ENCODE measurements at places on chromosomes 4 and X.

GRCh38 chr4:11596989-11597388 is 168.3 kb upstream of the HS3ST1 start:
- DNase-seq, result no peak

DNA sequence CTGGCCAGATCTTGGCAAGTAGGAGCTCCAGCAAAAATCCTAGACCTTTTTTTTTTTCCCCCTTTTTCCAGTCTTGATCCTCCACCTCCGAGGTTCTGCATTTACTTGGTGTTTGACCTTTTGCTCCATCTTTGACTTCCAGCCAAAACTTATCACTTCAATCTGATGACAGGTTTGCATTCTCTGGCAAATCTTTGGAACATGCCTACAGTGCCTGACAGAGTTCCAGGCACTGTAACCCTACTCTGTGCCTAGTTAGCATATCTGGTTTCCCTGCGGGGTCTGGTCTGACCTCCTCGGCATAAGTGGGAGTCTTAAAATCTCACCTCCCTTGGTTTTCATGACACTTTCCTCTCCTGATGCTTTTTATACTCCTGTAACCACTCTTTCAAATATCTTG is 39.4 kb upstream of the NR3C2 start:
- no peak for DNase-seq

GRCh38 chr4:10808591-10808990 is 124.0 kb upstream of the CLNK start:
- no peak for DNase-seq

- no peak for DNase-seq
Observed at GRCh38 chr4:173039617-173040577, 128.7 kb upstream of the GALNT7 start.

GRCh38 chr4:115171220-115171619 is 57.8 kb upstream of the NDST4 start:
- no peak for DNase-seq

DNA sequence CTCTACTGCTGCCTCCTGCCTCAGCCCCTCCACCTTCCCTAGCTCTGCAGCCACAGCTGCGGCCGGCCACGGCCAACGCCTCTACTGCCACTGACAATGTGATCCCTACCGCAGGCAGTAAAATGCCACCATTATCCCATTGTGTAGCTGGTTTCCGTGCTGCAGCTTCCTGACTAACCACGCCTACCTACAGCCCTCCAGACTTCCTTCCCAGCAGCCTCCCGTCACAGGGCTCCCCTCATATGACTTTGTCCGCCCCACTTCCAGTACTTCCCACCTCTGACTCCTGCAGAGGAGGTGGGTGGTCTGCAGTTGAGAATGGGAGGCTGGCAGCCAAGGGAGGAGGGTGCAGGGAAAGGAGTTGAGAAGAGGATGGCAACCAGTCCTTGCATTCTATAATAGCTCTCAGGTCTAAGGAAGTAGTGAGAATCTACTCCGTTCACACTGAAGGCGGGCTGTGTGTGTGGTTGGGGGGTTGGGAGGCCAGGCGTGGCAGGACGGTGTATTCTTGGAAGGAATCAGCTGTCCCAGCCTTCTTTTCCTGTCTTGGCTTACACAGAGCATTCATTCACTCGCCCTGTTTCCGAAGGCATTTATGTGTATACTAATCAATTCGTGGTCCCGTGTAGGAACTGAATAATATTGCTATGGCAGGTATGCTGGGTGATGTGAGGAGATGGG is 33.1 kb upstream of the USP51 start:
- DNase-seq, result no peak

DNA sequence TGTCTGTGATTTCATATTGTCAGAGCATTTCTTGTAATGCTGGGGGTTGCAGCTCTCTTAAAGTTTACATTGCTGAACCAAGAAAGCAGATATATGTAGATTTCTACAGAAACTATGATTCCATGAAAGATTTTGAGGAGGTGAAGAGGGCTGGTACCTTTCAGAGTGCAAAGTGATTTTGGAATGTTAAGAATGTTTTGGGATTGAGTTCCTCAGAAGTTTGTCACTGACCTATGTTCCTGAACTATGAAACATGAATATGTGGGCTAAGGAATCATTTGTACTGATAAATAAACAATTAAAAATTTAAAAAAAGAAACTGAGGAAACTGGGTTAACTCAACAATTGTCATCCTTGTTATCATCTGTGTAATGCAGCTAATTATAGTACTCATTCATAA is 12.3 kb upstream of the CHIC2 start:
- DNase-seq, result no peak

DNA sequence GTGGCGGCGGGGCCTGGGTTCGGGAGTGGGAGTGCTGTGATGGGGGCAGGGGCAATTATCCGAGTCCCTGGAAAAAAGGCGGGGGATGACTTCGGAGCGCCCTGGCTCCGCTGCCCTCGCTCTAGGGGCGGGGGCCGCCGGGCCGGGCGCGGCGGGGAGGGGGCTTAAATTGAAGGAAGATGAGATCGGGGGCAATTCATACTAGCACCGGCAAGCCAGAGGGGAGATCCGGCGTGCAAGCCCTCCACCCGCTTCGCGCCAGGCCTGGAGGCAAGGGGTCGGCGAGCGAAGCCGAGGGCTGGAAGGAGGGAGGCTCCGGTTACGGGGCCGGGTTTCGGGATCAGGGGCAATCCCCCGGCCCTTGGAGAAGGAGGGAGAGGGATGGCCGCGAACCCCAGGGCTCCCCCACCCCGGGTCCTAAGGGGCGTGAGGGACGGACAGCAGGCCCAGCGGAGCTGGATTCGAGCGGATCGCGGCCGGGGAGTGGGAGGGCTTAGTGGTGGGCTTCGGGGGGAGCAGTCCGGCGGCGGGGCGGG is 1.2 kb downstream of the BCORL1 start:
- no peak for DNase-seq

DNA sequence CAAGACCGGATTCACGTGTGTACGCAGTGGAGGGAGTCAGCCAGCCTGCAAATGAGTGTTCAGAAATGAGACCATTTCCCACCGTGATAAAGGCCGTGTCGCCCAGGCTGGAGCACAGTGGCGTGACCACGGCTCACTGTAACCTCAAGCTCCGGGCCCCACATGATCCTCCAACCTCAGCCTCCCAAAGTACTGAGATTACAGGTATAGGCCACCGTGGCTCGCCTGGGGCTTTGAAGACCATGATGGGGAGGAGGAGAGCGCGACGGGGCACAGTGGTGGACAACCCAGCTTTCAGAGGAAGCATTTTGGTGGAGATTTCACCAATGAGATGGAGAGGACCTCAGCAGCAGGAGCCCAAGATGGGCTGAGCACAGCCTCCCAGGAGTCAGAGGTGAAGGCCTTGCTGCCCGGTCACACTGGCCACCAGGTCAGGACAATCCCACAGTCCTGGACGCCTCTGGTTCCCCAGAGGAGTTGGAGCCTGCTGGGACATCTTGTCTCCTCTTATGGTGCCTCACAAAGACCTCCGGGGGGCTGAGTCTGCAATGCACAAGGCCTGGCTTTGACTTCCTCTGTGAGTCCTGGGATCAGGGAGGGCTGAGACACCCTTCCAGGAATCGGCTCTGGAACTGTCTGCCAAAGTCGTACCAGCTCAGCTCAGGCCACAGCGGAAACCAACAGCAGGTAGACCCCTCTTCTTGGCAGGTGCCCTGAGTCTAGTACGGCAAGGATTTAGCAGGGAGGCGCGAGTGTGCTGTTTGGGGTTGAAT is 22.4 kb upstream of the MXD4 start:
- DNase-seq, result no peak

Measured in cortex of kidney (tissue), 1 donor.